Testis (tissue), 5 donors: ENCODE measurements at places on chromosomes 6 and 20. TPM values are rescaled to one million over a fixed set of nuclear protein-coding genes. Genes with fewer than 3 reads are reported as not detected.

- no peak for DNase-seq
Measured at GRCh38 chr6:94462231-94462630, 1042.9 kb upstream of the EPHA7 start.

GRCh38 chr6:1327630-1328029 lies 15.7 kb downstream of the FOXQ1 start:
- DNase-seq, result no peak

DNA sequence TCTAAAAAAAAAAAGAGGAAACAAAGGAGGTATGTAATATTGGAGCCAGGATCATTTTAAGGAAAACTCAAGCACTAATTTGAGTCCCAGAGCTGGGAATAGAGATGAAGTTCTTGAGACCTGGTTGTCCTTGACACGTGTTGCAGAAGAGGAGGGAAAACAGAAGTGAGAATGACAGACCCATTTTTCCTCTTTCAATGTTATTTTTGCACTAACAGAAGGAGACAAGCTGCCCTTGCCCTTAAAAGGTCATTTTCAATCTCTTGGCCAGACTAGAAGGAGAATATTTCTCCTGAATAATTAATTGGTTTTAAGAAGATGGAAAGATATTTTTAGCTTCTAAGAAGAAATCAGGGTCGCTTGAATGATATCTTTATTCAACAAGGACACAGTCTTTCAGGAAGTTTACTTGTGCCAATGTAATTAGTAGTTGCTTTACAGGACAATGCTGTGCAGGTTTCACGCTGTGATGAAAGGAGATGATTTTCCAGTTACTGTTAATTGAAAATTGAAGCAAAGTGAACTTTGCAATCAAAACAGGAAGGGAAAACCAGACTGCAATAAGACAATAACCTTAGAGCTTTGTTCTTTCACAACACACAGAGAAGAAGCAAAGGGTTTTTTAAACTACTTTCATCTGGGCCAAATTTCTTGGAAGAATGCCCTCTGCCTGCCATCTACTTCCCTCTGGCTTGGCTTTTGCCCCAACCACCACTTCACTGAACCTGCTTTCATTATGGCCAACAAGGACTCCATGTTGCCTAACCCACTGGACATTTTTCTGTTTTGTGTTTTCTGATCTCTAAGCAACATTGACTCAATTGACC lies 107.8 kb upstream of the SHLD1 start:
- DNase-seq, result no peak

Gene SMIM13
- polyA plus RNA-seq, result 7.2 TPM

Gene ID4
- polyA plus RNA-seq, result 51.6 TPM

DNA sequence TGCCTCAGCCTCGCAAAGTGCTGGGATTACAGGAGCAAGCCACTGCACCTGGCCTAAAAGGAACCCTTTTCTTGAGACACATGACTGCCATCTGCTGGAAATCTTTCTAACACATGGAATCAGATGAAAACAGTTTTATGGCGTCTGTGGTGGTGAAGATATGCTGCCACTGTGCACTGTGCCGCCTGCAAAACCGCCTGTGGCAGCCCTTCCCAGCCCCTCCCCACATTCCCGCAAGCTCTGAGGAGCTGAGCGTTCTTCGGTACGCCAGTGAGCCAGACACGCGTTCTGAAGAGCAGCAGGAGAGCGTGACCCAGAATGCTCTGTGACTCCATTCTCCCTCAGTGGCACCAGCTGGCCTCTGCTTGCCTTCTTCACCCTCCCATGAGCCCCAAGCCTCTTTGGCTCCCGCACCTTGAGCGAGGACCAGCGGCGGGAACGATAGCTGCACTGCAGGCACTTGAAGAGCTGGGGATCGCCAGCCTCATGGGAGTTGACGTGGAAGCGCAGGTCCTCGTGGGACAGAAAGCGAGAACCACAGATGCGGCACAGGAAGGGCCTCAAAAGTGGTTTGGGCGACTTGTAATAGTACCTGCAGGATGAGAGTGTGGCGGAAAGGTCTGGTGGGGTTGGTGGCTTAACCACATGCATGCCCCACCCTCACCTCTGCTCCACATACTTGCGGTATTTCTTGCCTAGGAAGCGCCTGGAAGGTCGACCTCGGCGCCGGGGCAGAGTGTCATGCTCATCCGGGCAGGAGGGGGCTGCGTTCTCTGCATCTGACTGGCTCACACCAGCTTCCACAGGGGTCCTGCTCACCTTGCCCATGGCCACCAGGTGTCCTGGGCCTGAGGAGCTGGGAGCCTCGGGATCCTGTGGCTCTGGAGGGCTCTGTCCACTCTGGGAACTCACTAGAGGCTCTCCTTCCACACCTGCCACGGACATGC lies 8.7 kb downstream of the ZNF335 start:
- DNase-seq, result no peak

- no peak for DNase-seq
Measured at GRCh38 chr6:105135056-105135455, 44.8 kb downstream of the POPDC3 start.

GRCh38 chr6:29850011-29850553 lies 22.5 kb downstream of the HLA-G start:
- peak; percentile 54 for DNase-seq

- DNase-seq, result peak; percentile 78
Measured at GRCh38 chr6:87723170-87724078, 21.4 kb upstream of the AKIRIN2 start.

GRCh38 chr6:113137426-113137825 lies 719.7 kb upstream of the MARCKS start:
- DNase-seq, result peak; percentile 18

GRCh38 chr20:21202259-21202658 lies 76.4 kb downstream of the KIZ start:
- no peak for DNase-seq
